T-helper 17 cell (primary cell): ENCODE measurements at places on chromosomes 6 and 20.
A peak's percentile ranks its signal among the peaks of the same experiment; 100 is the strongest.

- no peak for DNase-seq
Measured at GRCh38 chr6:147514831-147515230, 6.3 kb downstream of the SAMD5 start.

GRCh38 chr6:139654888-139655782, 280.7 kb upstream of the CITED2 start:
- no peak for DNase-seq

DNA sequence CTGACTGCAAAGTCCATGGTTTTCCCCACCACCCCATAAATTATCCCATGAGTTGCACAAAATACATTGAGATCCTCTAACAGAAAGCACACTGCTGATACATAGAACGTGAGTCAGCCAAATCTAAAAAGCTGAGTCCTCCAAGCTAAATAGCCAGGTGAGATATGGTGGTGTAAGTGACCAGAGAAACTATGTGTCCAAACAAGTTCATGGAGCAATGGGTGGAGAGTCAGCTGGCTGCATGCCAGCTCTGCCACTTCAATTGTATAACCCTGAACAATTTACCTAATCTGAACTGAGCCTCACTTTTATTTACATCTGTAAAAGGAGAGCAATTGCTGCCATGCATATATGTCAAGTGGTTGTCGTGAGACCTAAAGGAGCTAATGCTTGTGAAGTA, 9.7 kb downstream of the SNAP25 start:
- DNase-seq = no peak

DNA sequence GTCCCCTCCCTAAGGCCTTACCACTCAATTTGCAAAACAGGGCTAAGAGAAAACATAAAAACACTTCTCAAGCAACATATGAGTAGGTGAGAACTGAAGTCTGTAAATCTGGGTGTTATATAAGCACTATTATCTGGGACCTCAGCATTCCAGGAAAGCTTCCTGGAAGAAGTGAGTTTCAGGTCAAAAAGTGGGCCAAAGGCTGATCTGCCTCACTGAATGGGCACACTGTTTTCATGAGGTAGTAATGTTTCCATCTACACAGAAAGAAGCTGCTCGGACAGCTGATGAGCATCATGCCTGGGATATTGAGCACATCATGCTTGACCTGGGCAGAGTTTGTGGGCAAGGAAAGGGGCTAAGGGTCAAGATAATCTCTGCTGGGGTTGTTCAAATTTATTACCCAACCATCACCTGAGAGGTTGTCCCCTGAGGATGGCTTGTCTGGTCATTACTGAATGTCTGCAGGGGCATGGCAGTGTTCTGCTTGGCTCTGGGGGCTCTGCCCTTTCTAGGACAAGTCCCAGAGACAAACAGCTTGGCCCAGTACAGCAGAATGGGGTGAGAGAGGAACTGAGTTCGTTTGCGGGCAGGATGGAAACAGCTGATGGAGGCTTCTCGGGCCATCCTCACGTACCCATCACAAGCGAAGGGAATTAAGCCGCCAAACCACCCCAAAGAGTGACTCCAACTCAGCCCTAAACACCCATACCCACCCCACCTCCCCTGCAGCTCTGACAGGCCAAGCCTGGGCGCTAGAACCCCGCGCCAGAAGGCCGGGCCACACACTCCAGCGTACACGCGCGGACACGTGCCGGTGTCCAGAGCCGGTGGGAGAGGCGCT, 1.2 kb upstream of the SYNJ2 start:
- DNase-seq = no peak

DNA sequence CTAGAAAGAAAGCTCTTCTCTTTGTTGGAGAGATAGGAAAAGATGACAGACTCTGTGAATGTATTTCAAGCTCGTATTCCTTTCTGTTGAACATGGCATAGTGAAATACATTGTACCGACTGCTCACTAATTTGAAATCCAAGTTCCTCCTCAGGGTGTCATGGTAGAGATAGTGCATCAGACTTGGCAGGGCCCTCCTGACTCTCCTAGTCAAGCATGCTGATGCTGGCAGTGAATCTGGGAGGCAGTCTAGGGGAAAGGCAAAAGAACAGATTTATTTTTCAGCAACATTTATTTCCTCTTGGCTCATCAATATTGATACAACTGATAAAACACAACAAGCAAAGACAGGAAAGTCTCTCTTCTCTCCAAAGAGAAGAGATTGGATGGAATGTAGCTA, 356.3 kb upstream of the IRAK1BP1 start:
- DNase-seq = no peak

DNA sequence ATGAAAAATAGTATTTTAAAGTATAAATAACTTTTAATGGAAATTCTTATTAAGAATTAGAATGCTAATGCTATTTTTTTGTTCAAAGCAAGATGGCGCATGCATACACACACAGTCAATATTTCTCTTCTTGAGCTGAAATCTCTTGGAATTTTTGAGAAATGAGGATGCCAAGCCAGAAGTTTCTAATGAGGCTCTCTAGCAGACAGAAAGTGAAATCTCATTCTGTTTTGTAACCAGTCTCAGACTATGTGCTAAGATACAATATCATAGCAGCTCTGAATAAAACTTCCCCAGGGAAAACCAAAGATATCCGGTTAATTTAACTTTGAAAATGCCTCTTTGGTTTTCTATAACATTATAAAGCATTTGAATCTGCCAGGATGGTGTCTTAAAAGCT, 97.2 kb upstream of the HDAC2 start:
- DNase-seq = no peak

DNA sequence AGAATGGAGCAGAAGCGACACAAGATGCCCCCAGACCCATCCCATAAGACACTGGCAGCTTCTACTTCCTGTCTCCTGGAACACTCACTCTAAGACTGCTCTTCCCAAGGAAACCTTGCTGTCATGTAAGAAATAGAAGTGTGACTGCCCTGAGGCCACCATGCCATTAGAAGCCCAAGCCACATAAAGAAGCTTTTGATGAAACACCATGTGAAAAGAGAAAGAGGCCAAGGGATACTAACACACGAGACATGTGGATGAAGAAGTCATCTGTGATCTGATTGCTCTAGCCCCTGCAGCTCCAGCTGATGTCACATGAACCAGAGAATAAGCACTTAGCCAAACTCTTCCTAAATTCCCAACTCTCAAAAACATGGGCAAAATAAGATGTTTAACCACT, 117.9 kb upstream of the PCSK2 start:
- no peak for DNase-seq

GRCh38 chr20:19823971-19824370, 65.9 kb downstream of the RIN2 start:
- no peak for DNase-seq

- no peak for DNase-seq
Measured at GRCh38 chr6:75752365-75752764, 3.3 kb downstream of the MYO6 start.

DNA sequence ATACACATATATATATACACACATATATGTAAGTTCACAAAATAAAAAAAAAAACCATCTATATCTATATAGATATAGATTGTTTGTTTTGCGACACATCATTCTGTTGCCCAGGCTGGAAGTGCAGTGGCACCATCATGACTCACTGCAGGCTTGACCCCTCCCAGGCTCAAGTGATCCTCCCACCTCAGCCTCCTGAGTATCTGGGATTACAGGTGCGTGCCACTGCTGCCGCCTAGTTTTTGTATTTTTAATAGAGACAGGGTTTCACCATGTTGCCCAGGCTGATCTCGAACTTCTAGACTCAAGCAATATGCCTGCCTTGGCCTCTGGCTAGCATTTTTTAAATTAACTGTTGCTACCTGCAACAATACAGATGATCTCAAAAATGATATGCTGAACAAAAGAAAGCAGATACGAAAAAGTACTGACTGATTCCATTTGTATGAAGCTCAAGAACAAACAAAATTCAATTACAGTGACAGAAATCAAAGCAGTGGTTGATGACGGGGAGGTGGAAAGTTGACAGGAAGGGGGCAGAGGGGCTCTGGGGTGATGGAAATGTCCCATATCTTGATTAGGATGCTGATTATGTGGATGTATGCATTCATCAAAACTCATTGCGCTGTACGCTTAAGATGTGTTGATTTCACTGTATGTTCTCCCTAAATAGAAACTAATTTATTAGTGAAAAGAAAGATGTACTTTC, 49.6 kb downstream of the ATXN1 start:
- DNase-seq = peak; percentile 25

GRCh38 chr6:157711060-157711459, 112.0 kb upstream of the SNX9 start:
- DNase-seq = no peak

- DNase-seq = no peak
Measured at GRCh38 chr20:35129647-35130069, 17.5 kb downstream of the EDEM2 start.

DNA sequence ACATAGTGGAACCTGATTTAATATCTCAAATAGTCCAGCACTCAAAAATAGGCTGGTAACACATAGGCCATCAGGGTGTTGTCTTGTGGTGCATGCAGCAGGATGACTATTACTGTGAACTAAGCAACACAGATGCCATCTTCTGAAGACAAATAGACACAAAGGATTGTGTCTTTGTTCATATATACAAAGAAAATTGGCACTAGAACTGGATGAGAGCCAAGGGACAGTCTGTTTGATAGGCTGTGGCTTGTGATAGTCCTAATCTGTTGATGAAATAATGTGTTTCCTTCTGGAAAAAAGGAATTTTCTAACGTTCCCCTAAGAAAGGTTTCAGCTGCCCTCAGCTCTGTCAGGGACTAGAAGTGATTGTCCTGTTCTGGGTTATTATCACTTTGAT, 129.8 kb downstream of the TPBG start:
- DNase-seq = no peak

GRCh38 chr6:166413491-166413951, 30.8 kb upstream of the MPC1 start:
- DNase-seq = no peak
